ENCODE measurements at places on chromosomes 11 and 22.

DNA sequence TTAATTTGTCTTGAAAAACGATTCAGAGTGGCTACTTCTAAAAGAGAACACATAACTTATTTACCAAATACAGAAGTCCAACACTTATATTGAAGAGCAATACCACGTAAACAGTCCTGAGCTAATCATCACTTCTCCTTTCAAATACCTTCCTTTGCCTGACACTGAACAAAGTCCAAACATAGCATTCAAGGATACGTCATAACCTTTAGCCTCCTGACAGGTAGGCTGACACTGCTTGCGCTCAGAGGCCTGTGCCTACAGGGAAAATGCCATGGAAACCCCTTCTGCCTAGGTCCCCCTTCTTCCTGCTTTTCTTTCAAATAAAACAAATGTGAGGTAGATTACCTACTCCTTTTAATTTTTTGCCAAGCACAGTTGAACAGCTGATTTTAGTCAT is 510.0 kb downstream of the INSC start:
- no peak for DNase-seq

GRCh38 chr11:126420698-126421256 is 65.3 kb downstream of the ST3GAL4 start:
- DNase-seq: no peak

GRCh38 chr22:43955883-43956782 is 891 bp downstream of the SAMM50 start:
- no peak for DNase-seq

GRCh38 chr11:131476266-131476665 is 105.9 kb downstream of the NTM start:
- no peak for DNase-seq

DNA sequence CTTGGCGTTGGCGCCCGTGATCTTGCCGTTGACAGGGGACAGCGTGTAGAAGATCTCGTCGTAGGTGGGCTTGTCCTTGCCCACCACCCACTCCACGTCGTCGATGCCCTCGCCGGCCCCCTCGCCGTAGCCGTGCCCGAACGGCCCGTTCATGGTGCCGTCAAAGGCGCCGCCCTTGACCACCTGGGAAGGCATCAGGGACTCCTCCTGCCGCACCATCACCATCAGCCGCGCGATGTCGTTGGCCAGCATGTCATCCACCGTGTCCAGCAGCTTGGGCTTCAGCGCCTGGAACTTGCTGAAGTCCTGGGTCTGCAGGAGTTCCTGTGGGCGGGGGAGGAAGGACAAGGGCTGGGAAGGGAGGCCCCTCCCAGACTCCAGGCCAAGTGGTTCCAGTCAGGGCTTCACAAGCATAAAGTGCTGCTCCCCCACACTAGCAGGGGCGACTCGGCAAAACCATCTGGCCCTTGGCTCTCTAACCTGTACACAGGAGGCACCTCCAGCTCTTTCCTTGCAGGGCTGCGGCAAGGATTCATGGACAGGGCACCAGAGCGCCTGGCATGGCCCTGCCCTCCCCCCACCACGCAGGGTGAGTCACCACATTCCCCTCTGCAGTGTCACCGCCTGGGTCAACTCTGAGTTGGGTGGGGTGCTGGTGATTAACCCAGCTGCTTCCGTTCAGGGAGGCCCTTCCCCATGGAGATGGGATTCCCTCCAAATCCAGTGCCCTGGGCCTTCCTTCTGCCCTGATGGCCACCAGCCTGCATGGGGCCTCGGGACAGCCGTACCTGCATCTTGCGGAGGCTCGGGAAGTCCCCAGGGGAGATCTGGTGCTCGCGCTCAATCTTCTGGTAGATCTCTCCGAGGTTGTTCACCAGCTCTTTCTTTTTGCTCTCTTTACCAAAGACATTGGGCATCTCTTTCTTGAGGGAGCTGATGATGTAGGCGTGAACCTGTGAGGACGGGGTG is 10.4 kb upstream of the CDC42BPG start:
- no peak for DNase-seq

DNA sequence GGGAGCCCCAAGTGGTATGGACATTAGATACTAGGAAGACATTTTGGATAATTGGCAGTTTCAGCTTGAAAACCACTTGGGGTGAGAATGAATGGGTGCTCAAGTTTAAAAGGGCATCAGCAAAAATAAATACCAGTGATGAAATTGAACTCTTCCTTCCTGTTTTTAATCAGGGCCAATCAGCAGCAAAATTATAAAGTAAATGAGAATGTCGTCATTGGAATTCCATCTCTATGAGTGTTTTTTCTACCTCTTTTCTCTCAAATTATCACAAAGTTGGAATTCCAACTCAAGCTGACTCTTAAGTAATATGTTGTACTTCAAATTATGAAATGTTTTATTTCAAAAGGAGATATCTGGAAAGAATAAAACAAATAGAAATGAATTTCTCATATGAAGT is 730.6 kb downstream of the METTL15 start:
- no peak for DNase-seq

- DNase-seq: peak; percentile 34
Measured at GRCh38 chr11:2940147-2940920, 11.1 kb upstream of the PHLDA2 start.

DNA sequence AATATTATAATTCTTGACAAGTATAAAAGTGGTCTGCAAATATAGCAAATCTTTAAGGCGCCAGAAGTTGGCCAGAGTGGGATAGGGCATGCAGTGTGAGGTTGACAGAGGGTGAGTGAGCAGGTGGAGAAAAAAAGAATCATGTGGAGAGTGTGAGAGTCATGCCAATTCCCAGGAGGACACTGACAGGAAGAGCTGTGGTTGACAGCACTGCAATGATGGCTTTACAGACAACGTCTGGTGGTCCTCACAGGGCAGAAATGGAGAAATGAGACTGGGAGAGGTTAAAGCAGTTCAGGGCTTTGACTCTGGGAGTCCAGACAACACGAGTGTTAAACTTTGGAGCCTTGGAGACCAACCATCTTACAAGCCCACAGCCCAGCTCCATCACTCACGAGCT is 34.9 kb downstream of the SERPIND1 start:
- DNase-seq: no peak

DNA sequence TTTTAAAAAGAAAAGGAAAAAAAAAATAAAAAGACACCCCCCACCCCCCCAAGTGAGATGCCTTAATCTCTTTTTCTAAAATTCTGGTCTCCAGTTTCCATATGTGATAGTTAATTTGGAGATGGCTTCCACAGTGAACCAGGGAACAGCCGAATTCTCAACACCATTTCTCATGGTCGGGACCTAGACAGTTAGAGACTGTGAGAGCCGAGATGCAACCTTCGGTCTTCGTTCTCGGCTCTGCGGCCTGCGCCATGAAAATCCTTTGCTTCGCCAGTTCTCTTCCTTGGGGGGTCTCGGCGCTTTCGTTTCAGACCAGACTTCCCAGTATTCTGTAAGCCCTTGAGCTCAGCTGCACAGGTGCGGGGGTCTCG is 723 bp downstream of the CACNG2 start:
- DNase-seq: no peak

GRCh38 chr11:99019696-99020095 is 1.1 kb upstream of the CNTN5 start:
- no peak for DNase-seq

DNA sequence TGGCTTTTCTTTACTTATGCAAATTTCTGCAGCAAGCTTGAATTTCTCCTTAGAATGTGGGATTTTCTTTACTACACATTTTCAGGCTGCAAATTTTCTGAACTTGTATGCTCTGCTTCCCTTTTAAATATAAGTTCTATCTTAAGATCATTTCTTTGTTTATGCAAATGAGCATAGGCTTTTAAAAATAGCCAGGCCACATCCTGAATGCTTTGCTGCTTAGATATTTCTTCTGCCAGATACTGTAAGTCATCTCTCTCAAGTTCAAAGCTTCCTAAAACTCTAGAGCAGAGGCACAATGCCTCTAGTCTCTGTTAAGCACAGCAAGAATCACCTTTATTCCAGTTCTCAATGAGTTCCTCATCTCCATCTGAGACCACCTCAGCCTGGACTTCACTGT is 685.9 kb upstream of the LRRC4C start:
- DNase-seq: no peak

GRCh38 chr22:40332319-40332781 is 13.9 kb upstream of the ADSL start:
- no peak for DNase-seq

DNA sequence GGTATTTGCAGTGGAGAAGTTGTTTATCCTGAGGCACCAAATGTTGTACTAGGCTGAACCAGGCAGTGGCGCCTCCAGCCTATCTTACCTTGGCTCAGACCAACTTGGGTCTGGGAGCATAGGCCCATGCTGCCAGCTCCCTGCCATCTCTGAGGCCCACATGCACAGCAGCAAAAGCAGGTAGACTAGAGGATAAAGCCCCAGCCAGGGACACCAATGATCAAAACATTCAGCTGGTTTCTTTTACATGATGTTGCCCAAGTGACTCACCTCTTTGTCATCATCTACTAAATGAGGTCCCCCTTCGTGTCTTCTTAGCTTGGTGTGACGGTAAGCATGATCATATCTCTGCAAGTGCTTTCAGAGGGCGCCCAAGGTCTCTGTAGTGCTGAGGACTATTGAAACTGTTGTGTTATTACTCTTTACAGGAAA is 112.1 kb upstream of the DRD2 start:
- no peak for DNase-seq

DNA sequence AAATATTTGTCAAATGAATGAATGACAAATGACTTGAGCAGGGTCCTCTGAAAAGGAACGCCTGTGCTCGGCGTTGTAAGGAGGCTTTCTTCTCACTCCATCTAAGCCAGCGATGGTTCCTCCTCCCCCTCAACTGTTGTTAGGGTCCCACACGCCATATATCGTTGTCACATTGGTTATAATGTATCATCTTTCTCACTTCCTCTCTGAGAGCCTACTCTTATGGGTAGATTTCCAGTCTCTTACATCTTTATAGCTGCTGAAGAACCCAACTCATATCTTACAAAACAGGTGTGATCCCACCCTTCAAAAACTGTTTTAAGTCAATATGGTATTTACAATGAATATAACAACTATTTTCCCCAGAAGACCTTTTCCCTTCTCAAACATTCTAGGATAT is 81.5 kb downstream of the NAV2 start:
- DNase-seq: no peak

- peak; percentile 13 for DNase-seq
Measured at GRCh38 chr22:20013382-20013871, 3.2 kb downstream of the ARVCF start.

- no peak for DNase-seq
Measured at GRCh38 chr11:133198438-133198837, 333.9 kb downstream of the OPCML start.

DNA sequence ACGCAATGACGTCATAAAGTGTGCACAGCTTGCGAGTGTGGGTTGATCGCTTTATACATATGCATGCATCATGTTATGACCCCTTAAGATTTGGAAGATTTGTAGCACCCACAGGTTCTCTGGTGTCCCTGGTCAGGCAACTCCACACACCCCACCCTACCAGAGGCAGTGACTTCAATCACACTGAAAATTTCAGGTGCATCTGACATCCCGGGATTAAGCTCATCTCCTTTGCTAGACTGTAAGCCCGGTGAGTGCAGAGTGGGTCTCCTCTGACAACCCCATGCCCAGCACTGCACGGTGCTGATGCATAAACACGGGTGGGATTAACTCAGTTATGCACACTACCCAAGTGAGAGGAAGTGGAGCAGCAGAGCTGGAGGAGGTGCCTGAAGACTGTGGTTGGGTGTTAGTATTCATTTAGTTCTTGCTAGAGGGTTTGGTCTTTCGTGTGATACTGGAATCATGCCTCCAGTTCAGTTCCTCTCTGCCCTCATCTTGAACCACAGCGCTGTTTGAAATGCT is 6.5 kb downstream of the ARSA start:
- DNase-seq: peak; percentile 76

- no peak for DNase-seq
Measured at GRCh38 chr11:69746752-69747742, 28.1 kb downstream of the FGF4 start.

Data from CD4-positive, alpha-beta T cell treated with Interleukin-6 at 100 ng/mL for 8 hours (primary cell).